ENCODE measurements at places on chromosomes 16 and 17.
A peak's percentile ranks its signal among the peaks of the same experiment; 100 is the strongest.

DNA sequence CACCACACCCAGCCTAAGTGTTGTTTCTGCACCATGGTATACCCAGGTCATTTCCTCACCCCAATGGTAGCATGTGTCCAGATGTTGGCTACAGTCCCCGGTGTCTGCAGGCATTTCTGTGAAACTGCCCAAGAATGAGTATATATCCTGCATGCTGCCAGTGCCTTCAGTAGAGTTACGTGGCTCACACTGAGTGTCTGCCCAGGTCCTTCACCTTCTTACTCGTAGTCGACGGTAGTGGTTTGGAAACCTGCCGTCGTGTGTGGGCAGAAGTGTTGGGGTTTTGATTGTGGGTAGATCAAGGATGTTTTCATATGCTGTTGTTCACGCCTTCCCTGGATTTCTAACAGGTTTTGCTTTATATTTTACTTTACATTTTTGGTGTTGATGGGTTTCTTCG, 16.8 kb downstream of the TCF25 start:
- DNase-seq = no peak

- no peak for DNase-seq
Measured at GRCh38 chr17:66430846-66431795, 128.7 kb downstream of the PRKCA start.

DNA sequence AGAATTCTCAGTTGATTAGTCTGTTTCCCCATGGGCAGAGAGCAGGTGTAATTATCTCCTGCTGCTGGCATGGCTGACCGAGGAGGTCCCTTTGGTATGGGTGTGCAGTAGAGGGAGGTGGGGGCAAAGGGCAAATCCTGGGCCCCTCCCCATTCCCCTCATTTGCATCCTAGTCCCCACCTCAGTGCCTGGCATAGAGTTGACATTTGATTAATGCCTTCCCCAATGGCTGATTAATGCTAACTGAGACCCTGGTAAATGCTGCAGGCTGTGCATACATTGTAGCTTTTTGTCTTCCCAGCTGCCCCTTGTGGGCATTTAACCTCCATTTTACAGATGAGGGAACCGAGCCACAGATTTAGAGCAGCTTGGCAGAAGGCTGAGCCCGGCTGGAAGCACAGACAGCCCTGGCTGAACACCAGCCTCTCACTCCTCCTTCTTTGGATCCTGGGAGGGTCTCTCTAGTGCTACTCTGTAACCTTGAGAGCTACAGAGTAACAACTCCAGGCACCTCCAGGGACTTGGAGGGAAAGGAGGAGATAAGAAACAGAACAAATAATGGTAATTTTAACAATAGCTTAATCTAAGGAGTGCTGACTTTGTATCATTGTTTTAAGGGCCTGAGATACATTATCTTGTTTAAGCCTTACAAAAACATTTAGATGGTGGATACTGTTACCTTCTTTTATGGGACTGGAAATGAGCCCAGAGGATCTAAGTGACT, 5.1 kb downstream of the PLCG2 start:
- no peak for DNase-seq

DNA sequence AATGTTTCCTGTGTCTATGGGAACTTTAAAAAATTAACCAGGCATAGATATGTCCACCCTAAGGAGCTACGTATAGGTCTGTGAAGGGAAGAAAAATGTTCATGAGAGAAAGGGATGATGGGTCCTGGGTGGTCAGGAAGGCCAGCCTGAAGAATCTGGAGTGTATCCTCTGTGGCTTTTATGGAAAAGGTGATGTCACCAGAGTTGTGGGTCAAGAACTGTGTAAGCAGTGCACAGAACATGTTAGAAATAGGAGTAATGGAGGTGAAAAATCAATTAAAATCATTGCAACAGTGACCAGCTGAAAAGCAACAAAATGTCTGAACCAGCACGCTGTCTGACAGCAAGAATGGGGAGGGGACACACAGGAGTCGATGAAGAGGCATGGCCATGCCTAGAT, 68.5 kb downstream of the USP31 start:
- DNase-seq = no peak

- no peak for DNase-seq
Measured at GRCh38 chr17:73104450-73104849, 12.0 kb upstream of the SLC39A11 start.

GRCh38 chr16:24624102-24624501, 84.7 kb downstream of the RBBP6 start:
- no peak for DNase-seq

GRCh38 chr16:78437352-78437968, 338.0 kb downstream of the WWOX start:
- peak; percentile 10 for DNase-seq

GRCh38 chr16:64957246-64957645, 164.6 kb downstream of the CDH11 start:
- DNase-seq = no peak

DNA sequence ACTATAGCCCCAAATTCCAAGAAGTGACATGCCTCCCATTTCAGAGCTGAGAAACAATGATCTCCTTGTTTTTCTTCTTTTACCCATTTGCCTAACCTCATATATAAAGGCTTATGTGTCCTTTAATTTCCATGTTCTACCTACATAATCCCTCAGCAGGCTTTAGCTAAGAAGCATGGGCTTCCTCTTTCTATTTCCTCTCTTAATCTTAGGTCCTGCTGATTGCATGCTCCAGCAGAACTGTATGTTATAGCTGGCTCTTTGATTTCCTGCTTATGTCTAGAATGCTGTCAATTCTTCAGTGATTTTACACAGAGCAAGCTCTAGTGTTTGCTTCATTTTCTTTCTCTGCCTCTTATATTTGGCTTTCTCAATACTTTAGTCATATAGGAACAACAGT, 151.7 kb upstream of the COX10 start:
- no peak for DNase-seq

DNA sequence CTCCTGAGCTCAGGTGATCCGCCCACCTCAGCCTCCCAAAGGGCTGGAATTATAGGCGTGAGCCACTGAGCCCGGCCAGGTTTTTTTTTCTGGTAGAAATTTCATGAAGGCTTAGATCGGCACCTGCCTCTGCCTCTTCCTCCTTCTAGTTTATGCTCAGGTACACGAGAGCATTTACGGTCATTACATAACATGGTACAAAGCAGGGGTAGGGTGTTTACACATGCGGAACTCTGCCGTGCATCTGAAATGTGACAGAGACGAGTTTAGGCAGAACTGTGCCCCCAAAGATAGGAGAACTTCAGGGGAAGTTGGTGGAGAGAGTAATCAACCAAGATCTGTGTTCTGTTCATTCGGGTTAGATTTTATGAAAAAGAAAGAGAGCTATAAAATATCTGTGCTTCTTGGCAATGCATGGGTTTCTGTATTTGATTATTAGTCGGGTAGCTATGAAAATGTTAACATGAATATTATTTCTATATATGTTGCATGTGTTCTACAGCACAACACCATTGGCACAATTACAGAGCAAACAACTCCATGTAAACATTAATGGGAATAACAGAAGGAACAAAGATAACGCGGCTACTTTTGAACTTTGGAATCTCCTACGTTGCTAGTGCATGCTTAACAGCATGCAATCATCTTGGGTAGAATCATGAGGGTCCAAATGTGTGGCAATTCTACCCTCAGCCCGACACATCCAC, 23.5 kb upstream of the MAP2K6 start:
- DNase-seq = no peak

- no peak for DNase-seq
Measured at GRCh38 chr16:75377729-75378386, 55.4 kb downstream of the CFDP1 start.

- DNase-seq = no peak
Measured at GRCh38 chr17:59427425-59427921, 96.0 kb downstream of the YPEL2 start.

GRCh38 chr16:80583466-80583865, 42.7 kb downstream of the DYNLRB2 start:
- DNase-seq = no peak

DNA sequence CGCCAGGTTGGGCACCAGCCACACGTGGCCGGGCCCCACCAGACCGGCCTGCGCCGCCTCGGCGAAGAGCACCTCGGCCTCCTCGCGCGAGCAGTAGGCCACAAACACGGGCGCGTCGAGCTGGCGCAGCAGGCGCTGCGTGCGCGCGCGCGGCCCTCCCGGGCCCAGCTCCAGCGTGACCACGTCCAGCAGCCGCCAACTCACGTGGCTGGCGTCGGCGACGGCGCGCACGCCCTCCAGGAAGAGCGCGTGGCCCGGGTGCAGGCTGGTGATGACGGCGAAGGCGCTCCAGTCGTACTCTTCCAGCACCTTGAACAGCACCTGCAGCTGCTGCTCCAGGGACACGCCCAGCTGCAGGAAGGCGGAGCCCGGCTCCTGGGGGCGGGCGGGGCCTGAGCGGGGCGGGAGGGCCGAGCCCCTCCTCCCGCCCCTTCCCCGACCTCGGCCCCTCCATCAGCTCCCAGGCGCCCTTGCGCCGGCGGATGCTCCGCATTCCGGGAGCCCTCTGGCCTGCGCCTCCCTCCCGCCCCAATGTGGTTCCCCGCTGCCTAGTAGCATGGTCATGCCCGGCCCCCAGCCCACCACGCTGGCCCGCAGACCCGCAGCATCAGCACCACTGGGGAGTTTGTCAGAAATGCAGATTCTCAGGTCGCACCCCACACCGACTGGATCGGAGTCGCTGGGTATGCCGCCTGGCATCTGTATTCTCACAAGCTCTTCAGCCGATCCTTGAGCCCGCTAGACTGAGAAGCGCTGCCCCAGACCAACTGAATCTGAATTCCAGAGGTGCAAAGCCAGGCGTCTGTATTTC, 7.2 kb downstream of the GRIN2C start:
- DNase-seq = no peak

All from SHP77 treated with DMSO at 0.1 percent for 48 hours (cell line).